ELR (cell line): ENCODE measurements at places on chromosomes 4 and X.

- DNase-seq = no peak
These were observed 45.4 kb downstream of the EDNRA start for GRCh38 chr4:147526272-147526654.

GRCh38 chrX:104122829-104123228 is 10.5 kb downstream of the ZCCHC18 start:
- DNase-seq = no peak

- DNase-seq = no peak
These were observed 110.0 kb downstream of the PPARGC1A start for GRCh38 chr4:23779839-23780238.

DNA sequence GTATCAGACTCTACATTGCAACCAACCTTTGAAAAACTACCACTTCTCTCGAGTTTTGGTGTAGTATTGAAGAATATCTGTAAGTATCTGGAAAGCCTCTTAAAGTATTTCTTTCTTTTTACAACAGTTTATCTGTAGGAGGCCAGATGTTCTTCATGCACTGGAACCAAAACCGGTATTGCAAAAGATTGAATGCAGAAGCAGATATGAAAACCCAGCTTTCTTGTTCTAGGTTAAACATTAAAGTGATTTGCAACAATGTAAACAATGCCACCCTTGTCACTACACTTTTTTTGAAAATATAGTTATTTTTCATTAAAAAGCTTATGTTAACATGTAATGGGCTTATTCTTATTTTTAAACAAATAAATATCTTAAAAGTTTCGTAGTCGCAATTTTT is 27.2 kb downstream of the PLS3 start:
- no peak for DNase-seq

DNA sequence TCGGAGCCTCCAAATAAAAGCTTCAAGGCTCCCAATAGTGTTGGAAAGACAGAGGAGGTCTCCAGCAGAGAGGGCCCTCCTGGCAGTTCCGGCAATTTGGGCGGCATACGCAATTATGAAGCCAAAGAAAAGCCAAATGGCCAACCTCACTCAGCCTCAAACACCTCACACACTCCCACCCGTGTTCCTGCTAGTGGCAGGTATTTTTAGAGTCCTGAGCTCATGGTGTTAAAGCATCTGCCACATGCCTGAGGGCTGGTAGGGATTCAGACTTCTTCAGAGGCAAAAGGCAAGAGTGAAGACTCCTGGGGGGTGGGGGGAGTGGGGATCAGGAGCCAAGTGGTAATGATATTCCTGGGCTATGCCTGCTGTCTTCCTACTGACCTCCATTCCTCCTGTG is 7.4 kb downstream of the RAB33A start:
- DNase-seq = no peak

DNA sequence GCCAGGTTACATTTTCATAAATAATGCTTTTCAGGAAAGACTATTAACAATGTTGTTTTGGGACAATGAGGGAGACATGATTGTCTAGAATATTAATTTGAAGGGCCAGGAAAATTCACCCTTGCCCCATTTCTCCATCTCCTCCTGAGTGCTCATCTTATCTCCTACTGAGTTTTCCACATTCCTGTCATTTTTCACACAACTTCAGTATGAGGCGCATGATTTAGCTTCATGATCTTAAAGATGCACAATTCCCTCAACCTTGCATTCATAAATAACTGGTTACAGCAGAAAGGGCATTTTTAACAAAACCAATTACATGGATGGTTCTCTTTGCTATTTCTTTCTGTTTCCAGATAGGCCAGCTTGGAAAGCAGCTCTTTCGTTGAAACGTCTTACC is 1699.2 kb upstream of the IGFBP7 start:
- no peak for DNase-seq
